ENCODE measurements at places on chromosomes 16 and 17. TPM values are rescaled to one million over a fixed set of nuclear protein-coding genes. Genes with fewer than 3 reads are reported as not detected.

The TMED6 gene
- 0.14 TPM for total RNA-seq

The HIC1 gene
- 120 TPM for total RNA-seq

The GRB7 gene
- 0.28 TPM for total RNA-seq

The PABPN1L gene
- not detected for total RNA-seq

The CHRNE gene
- 3.6 TPM for total RNA-seq

The USP6 gene
- 0.05 TPM for total RNA-seq

The ATP2A3 gene
- not detected for total RNA-seq

The KCNH4 gene
- under 0.01 TPM for total RNA-seq

The BCAS3 gene
- total RNA-seq, result 27.4 TPM

The CCL15 gene
- total RNA-seq, result not detected

The VASN gene
- total RNA-seq, result 1.9 TPM

The RNF222 gene
- total RNA-seq, result not detected

The ZPBP2 gene
- total RNA-seq, result not detected

The ITGB4 gene
- 125 TPM for total RNA-seq

The PIK3R6 gene
- not detected for total RNA-seq

The CCDC200 gene
- total RNA-seq, result 0.14 TPM

The C1QTNF1 gene
- total RNA-seq, result 14.6 TPM

The KRTAP9-4 gene
- total RNA-seq, result not detected

The CHP2 gene
- total RNA-seq, result not detected

The GLP2R gene
- total RNA-seq, result not detected

The SLC22A31 gene
- total RNA-seq, result not detected

The BRIP1 gene
- total RNA-seq, result 4.3 TPM

The SDK2 gene
- total RNA-seq, result not detected

The DNAAF1 gene
- under 0.01 TPM for total RNA-seq

The BRCA1 gene
- 10.7 TPM for total RNA-seq

The SLC47A1 gene
- 0.85 TPM for total RNA-seq

The CDRT4 gene
- total RNA-seq, result 0.93 TPM

The TIMP2 gene
- 57.9 TPM for total RNA-seq

The AMDHD2 gene
- 59.2 TPM for total RNA-seq

The FBXW10 gene
- total RNA-seq, result not detected

The CES5A gene
- not detected for total RNA-seq

The HS3ST4 gene
- total RNA-seq, result not detected

The CEP112 gene
- total RNA-seq, result 14.8 TPM

The VPS35L gene
- 36.4 TPM for total RNA-seq

The KRT16 gene
- total RNA-seq, result 0.28 TPM

The EFCAB13 gene
- total RNA-seq, result 6.6 TPM

The SLFN12 gene
- total RNA-seq, result 75.6 TPM

The CTRB1 gene
- not detected for total RNA-seq
